SW480 (cell line): ENCODE measurements at places on chromosomes 3 and 15.

GRCh38 chr3:190826018-190826417 lies 36.5 kb downstream of the GMNC start:
- DNase-seq = no peak

GRCh38 chr3:43688245-43688650 lies 2.5 kb upstream of the ABHD5 start:
- DNase-seq = no peak

DNA sequence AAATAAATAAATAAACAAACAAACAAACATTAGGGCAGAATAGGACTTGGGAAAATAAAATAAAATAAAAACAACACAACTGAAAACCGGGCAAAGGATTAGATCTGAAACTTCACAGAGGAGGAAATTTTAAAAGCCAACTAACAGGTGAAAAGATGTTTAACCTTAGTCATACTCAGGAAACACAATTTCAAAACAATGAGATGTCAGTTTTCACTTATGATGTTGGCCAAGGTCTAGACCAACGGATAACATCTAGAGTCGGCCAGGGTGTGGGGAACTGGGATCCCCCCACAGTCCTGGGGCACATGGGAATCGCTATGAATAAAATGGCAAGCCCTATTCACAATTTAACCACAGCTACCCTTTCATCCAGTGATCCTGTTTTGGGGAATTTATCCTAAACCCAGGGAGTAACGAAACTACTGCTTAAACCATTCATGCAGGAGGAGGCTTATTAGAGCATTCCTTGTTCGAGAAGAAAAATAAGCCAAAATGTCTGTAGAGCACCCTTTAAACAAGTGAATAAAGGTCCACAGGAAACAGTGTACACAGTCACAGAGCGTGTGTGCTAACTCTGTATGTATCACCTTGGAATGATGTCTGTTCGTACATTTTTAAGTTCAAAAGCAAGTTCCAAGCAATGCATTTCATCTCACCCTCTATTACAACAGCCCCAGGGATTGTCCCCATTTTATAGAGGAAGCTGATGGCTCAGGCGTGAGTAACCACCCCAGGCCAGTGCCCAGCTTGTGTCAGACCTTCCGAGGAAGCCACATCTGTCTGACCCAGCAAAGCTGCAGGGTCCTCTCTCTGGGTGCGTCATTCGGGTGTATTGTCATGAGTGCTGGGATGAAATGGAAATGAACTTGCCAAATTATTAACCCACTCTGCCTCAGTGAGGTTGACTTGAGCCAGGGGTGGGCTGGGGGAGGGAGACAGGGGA lies 6.3 kb upstream of the ANPEP start:
- no peak for DNase-seq

- DNase-seq = no peak
These were observed 12.6 kb downstream of the RAB6B start for GRCh38 chr3:133882986-133883586.

DNA sequence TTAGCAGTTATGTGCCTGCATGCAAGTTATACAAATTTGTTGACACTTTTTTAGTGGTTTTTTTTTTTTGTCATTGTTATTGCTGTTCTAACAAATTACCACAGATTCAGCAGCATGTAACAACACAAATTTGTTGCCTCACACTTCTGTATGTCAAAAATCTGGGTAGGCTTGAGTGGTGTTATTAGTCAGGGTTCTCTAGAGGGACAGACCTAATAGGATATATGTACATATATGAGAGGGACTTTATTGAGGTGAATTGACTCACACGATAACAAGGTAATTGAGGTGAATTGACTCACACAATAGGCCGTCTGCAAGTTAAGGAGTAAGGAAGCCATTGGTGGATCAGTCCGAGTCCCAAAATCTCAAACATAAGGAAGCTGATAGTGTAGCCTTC lies 15.0 kb upstream of the PLSCR1 start:
- DNase-seq = no peak

DNA sequence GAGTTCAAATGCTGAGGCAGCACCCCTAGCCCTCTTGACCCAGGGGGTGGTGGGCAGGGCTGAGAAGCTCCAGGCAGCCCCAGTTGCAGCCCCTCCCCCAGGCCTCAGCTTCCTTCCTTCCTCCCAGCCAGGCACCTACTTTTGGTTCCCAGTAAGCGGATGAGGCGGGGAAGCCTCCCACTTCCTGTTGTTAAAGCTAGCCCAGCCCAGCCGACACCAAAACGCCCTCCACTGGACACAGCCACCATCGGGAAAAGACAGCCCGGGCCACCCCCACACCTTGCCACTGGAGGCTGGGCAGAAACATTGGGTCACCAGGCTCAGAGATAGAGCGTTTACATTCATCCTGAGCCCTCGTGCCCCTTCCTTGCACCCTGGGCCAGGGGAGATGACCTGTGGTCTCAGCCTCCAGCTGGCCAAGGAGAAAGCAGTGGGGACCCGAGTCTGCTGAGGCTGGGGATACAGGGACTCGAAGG lies 3.5 kb downstream of the DUSP7 start:
- DNase-seq = peak; percentile 59
